ENCODE measurements at places on chromosomes 13 and 19. TPM values are rescaled to one million over a fixed set of nuclear protein-coding genes. Genes with fewer than 3 reads are reported as not detected.

MAST1 gene
- total RNA-seq: 0.79 TPM

CEACAM8 gene
- total RNA-seq: not detected

SHD gene
- 3.5 TPM for total RNA-seq

SLC7A9 gene
- total RNA-seq: 3.3 TPM

QPCTL gene
- 16.9 TPM for total RNA-seq

SSBP4 gene
- 46.2 TPM for total RNA-seq

SOHLH2 gene
- total RNA-seq: not detected

ZNF793 gene
- total RNA-seq: not detected

CARD8 gene
- 17.7 TPM for total RNA-seq

SMAD9 gene
- total RNA-seq: 1.2 TPM

RELB gene
- total RNA-seq: 6.3 TPM

DCT gene
- total RNA-seq: not detected

MEX3D gene
- total RNA-seq: 50.6 TPM

GARIN5A gene
- 1.5 TPM for total RNA-seq
